Activated CD4-positive, CD25-positive, alpha-beta regulatory T cell (primary cell): ENCODE measurements at places on chromosomes 1 and 21.

DNA sequence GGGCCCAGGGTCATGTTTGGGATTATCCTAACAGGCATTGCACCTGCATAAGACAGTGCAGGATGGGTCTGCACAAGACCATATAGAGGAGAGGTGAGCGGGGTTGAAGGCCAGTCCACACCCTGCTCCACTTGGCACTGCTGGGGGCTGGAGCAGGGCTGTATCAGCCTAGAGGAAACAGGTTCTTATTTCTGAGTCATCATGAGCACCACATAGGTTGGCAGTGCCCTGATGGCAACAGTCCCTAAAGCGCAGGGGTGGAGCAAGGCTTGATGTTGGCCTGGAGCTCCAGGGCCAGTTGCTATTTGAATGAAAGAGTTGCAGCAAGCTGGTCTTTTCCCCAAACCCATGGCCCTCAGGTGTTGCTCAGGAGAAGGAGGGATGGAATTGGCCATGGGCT, 29.8 kb upstream of the BMP8B start:
- no peak for DNase-seq

DNA sequence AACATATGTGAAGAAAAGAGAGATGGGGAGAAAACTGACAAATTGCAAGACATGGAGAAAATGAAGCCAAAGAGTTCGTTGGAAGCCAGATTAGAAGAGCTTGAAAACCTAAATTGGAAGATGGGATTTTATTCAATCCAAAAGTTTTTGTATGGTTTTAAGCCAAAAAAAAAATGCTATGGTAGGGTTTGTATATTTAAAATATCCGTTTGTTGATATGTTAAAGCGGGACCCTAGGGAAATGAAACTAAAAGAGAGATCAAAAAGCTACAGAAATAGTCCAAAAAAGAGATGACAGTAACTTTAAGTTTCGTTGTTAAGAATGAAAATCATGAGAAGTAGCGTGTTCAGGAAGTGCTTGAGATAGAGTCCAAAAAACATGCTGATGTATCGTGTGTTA, 617.7 kb upstream of the ADGRL2 start:
- no peak for DNase-seq

DNA sequence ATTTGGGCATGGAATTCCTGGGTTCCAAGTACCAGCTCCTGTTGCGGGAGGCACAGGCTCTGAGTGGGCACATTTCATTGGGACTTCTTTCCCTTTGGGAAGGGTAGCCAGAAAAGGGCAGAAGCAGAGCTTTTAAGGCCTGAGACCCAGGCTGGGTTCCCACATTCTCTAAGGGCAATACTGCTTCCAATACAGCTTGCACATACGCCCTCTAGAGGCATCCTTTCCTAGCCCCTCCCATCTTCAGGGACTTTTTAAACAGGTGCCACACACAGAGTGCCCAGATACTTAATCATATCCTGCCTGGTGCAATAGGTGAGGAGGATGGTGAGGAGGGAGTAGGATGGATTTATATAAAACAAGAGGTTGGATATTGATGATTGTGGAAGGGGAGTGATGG, 5.7 kb downstream of the GPR88 start:
- no peak for DNase-seq

DNA sequence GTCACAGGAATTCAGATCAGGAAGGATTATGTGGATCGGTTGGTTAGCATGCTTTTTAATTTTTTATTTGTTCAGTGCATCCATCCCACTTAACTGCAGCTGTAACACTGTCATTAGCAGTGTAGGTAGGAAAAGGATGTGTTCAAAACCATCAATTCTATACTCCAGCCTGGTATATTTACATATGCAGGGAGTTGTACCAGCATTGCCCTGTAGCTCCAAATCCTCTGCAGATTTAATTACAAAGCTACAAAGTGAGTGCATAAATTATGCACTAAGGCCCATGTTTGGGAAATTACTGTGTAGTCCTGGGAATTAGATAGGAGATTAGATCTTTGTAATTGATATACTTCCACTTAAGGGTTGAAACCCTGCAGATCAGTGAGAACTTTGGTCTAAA, 15.9 kb upstream of the OSBPL9 start:
- DNase-seq = no peak

- DNase-seq = no peak
Observed at GRCh38 chr1:233904633-233905415, at the start of gene SLC35F3. TSS of gene SLC35F3 (plus strand) at chr1:233904676.

GRCh38 chr21:38621132-38621531, 122.9 kb upstream of the ERG start:
- DNase-seq = no peak

GRCh38 chr1:69947837-69948236, 257.5 kb downstream of the LRRC40 start:
- DNase-seq = no peak

DNA sequence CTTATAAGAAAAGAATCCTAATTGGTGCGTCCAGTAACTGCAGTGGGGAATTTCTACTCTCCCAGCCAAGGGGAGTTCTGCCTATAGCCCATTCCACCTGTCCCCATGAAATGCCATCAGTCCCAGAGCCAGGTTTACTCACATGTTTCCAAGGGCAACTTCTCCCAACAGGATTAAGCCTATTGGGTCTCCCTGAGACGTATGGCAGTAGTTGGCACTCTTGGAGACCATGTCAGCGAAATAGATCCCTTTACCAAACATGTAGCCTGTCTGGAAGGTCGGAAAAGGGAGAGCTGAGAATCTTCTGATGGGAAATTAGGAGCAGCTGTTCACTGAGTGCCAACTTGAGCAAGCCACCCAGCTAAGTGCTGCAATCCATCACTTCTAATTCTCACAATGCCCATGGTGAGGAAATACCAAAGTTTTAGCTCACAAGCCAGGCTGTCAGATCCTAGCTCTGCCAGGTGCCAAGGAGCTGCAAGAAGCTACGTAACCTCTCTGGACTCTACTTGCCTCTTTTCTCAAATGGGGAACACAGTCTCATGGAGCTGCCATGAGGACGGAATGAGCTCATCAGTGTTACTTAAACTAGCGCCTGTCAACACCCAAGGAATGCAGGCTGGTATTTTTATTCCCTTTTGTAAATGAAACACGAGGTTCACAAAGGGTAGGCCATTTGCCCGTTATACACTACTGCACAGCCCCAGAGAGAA, 43.9 kb downstream of the PARP1 start:
- DNase-seq = no peak

- no peak for DNase-seq
Observed at GRCh38 chr1:172469717-172470116, 25.8 kb upstream of the PIGC start.

- no peak for DNase-seq
Observed at GRCh38 chr1:113675302-113675701, 84.0 kb downstream of the PHTF1 start.

DNA sequence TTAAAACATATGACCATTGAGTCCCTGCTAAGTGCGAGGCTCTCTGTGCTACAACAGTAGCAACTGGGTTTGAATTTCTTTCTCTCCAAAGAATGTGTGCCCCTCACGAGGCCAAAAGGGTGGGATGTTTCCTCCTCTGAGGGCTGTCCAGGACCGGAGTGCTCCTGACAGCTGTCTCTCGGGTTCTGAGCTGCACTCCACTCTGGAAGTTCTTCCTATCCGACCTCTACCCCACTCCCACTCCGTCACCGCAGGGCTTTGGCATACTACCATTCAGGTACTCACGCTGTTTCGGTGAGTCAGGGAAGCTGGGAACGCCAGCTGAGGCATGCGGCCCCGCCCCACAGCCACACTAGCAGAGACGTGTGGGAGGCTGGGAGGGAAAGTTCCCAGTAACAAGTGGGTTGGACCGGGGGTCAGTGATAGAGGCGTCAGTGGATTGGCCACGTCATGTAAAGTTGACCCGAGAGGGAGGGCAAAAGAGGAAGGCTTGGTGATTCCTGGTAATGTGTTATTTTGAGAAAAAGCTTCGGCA, 705 bp upstream of the SLC50A1 start:
- DNase-seq = peak; percentile 21

DNA sequence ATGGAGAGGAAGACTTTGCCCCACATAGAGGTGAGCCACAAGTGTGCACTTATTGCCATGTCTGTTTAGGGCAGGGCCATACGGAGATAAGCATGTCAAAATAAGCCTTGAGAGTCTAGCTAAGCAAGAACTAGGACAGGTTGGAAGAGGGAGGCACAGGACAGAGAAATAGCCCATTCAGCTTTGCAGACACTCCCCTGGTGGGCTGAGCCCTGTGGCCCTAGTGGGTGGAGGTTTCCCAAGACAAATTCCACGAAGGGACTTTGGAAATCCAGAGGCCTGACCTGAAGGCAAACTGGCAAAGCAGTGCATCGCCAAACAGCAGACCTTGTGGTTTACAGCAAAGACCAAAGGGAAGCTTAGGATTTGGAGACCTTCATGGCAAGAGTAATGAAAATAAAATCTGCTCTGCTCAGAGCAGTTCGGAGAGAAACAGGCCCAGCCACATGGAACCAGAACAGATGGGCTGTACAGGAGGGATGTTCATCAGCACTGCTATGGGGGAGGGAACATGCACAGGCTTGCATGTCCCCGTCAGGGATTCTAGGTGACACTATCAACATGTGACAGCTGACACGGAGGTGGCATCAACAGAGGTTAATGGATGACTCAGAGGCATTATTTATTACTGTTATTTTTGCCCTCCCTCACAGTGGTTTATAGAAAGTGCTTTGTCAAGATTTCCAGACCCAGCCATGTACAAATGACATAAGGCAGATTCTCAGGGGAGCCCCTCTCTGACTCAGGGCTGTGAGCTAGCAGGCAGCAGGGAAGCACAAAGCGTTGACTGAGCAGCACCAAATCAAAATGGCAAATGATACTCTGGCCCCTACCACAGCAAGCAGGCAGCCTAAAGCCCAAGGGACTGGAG, 90.1 kb upstream of the IRF2BP2 start:
- DNase-seq = no peak

DNA sequence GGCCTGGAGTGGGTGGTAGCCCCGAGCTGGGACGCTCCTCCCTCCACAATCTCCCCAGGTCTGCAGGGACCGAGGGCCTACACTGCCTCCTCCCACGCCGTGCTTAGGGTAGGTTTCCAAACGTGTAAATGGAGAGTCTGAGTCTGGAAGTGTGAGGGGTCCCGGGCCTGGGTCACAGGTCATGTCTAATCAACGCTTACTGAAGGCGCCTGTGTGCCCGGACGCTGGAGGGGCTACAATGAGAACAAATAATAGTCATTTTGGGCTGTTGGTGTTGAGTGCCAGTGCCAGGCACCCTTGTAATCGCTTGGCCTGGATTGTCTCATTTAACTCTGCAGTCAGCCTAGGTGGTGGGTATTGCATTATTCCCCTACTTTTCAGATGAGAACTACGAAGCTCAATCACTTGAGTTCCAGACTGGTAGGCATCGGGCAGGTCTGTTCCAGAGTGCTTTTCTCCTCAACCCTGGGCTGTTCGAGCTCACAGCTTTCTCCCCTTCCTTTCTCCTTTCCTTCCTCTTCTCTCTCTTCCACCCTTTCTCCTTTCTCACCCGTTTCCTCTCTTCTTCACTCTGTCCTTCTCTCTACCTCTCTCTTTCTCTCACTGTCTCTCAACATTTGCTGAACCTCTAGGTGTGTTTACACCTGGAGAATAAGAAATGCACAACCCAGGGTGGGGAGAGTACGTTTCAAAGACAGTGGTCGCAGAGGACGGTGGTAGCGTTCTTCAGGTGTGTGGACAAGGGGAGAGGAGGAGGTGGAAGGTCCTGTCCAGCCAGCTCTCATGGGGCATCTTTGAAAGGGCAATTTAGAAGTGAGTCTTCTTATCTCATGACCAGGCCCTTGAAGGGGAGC, 883 bp downstream of the SLC66A1 start:
- DNase-seq = no peak

DNA sequence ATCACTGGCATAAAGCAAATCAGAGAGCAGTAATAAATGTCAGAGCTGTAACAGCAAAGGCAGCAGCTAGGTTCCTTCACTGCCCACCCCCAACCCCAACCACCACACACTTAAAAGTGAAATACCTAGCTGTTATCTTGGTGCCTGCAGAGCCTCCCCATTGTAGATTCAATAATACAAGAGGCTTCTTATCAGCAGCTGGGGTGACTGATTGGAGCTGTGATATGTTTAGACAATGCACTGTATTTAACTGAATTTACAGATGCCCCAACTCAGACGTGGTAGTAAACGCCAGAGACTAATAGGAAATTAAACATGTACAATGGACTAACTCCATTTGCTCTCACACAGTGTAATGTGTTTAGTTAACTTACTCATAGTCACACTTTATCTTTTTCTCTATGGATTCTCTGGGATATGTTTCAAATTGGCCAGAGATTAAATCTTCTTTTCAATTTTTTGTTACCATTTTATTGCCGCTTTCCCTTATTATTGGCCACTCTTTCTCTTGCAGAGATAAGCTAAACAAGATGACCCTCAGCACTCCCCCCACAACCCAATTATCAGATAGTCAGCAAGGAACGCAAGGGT, 117.1 kb downstream of the ESRRG start:
- no peak for DNase-seq

DNA sequence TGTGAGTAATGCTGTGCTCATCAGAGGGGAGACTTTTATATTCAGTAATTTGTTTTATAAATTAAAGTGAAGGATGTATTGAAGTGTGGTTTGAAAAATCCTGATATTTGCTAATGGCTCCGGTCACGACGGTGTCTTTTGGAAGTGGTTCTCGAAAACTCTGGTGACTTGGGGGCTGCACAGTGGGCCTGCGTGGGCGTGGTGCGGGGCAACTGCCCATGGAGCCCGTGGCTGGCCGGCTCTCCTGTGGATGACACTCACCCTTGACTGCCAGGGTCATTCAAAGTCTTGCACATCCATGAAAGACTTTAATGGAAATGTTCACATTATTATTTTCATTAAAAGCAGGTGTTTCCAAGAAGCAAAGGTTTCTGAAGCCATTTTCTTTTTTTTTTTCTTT, 7.7 kb downstream of the FAAP20 start:
- DNase-seq = no peak
